Activated T-helper 1 cell treated with anti-CD3 and anti-CD28 coated beads, Interleukin-12 subunit alpha, Interleukin-12 subunit beta, Interleukin-2, Interleukin-4 antibody, amounts not matched to agents 30 ng/mL and 10 ng/mL and 1 ng/mL, durations not matched to agents 14 hours and 24 hours and 36 hours (primary cell): ENCODE measurements at places on chromosomes 7 and 10.

GRCh38 chr10:122304054-122304579 is 33.0 kb downstream of the BTBD16 start:
- H3K4me3 ChIP-seq = no peak overlapping the region
- no peaks in the 10 kb centered on the region for H3K4me1 ChIP-seq
- H3K36me3 ChIP-seq = no peaks in the 10 kb centered on the region

GRCh38 chr7:73717025-73717807 is 2.3 kb downstream of the STX1A start:
- peaks cover 43% of the 10 kb centered on the region for H3K4me1 ChIP-seq
- H3K27me3 ChIP-seq = peaks cover 11% of the 10 kb centered on the region
- DNase-seq = no peak
- peak overlapping the region; percentile 89 for H3K27ac ChIP-seq

DNA sequence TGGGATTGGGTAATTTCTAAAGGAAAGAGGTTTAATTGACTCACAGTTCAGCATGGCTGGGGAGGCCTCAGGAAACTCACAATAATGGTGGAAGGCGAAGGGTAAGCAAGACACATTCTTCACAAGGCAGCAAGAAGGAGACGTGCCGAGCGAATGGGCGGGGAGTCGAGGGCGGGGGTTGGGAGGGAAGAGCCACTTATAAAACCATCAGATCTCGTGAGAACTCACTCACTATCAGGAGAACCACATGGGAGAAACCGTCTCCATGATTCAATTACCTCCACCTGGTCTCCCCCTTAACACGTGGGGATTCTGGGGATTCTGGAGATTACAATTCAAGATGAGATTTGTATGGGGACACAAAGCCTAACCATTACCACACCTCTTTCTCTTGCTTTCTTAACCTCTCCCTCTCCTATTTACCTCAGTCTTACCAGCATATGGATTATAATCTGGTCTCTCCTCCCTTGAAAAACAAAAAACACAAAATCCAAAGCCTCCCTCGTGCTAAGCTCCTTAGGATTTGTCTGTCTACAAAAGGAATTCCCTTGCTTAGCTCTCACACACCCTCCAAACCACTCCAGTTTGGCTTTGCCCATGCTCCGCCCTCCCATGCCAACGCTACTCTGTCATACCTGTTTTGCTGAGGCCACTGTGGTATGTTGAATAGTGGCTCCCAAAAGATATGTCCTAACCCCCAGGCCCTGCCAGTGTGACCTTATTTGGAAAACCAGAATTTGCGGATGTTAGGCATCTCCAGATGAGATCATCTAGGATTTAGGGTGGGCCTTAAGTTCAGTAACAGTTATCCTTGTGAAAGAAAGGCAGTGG is 19.6 kb upstream of the EFCAB10 start:
- H3K27me3 ChIP-seq = peaks cover 8% of the 10 kb centered on the region
- H3K4me3 ChIP-seq = no peak overlapping the region
- no peaks in the 10 kb centered on the region for H3K36me3 ChIP-seq
- no peaks in the 10 kb centered on the region for H3K4me1 ChIP-seq

DNA sequence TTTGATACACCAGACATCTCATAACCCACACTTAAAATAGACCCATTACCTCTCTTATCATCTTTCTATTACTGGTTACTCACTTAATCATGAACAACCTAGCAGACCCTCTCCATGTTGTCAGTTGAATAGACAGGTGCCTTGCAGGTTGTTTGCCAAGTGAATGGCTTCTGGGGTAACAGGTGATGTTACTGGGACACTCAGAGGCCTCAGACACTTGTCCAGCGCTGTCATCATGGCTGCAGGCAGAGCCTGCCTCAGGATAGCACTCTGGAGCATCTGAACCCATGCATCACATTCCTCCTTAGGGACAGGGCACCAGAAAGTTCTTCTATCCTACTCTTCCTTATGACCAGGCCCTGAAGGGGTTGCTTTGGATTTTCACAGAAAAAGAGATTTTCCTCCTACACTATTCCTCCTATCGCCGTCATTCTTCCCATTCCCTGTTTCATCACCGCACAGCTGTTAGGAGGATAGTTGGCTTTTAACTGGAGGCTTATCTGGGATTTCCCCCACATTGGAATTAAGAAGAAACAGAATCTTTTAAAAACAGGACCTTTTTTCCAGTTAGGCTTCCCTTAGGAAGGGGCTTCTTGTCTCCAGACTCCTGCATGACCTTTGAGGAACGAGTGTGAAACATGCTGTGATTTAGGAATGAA is 182.1 kb downstream of the VTI1A start:
- H3K36me3 ChIP-seq = no peaks in the 10 kb centered on the region
- no peak for DNase-seq
- H3K4me1 ChIP-seq = no peaks in the 10 kb centered on the region

GRCh38 chr7:38675494-38676106 is 44.4 kb upstream of the AMPH start:
- DNase-seq = no peak
- peaks cover 2% of the 10 kb centered on the region for H3K27me3 ChIP-seq
- H3K4me3 ChIP-seq = no peak overlapping the region
- no peak overlapping the region for H3K27ac ChIP-seq

DNA sequence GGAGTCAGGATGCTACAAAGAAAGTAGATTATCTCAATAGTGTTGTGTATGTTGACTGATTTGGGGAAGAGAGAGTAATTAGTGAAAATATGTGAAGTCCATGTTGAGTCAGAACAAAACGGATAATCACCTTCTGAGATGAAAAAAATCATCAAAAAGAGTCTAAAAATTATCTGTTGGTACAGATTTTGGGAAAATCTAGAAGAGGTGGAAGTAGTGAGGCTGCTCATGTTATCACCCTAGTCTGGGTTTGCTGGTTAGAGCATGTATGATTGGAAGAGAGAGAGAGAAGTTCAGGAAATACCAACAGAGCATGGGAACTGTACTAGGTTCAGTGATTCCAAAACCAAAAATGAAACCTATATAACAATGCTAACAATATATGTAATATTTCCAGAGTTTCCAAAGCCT is 12.3 kb downstream of the RPA3 start:
- H3K4me3 ChIP-seq = no peak overlapping the region
- peaks cover 5% of the 10 kb centered on the region for H3K27me3 ChIP-seq
- DNase-seq = no peak
- H3K4me1 ChIP-seq = peaks cover 6% of the 10 kb centered on the region
- peaks cover 2% of the 10 kb centered on the region for H3K36me3 ChIP-seq

DNA sequence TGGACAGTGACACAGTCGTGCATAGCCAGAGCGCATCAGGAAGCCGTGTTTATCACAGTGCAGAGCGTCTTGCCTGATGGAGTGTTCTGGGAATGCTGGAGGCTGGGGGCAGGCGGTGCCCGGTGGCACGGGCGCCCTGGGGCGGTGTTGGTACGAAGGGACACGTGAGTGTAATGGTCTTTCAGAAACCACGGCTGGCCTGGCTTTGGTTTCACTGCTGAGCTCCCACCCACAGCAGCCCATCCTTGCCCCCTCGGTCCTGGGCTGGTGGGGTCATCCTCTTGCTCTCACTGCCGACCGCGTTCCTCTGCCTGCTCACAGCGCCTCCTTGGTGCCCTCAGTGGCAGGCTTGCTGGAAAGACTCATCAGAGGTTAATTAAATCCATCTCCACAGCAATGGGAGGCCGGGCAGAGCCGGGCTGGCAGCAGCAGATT is 50.6 kb downstream of the NKX6-2 start:
- no peak overlapping the region for H3K27ac ChIP-seq
- no peaks in the 10 kb centered on the region for H3K36me3 ChIP-seq
- H3K27me3 ChIP-seq = no peaks in the 10 kb centered on the region
- H3K4me1 ChIP-seq = no peaks in the 10 kb centered on the region
- no peak overlapping the region for H3K4me3 ChIP-seq

GRCh38 chr10:132297526-132297925 is 10.2 kb downstream of the STK32C start:
- no peaks in the 10 kb centered on the region for H3K4me1 ChIP-seq
- no peaks in the 10 kb centered on the region for H3K27me3 ChIP-seq
- no peak overlapping the region for H3K27ac ChIP-seq
- DNase-seq = no peak

GRCh38 chr7:21640105-21640504 is 97.3 kb downstream of the DNAH11 start:
- peaks cover 2% of the 10 kb centered on the region for H3K27me3 ChIP-seq
- no peak overlapping the region for H3K27ac ChIP-seq
- no peaks in the 10 kb centered on the region for H3K36me3 ChIP-seq
- DNase-seq = no peak
- H3K4me1 ChIP-seq = no peaks in the 10 kb centered on the region

DNA sequence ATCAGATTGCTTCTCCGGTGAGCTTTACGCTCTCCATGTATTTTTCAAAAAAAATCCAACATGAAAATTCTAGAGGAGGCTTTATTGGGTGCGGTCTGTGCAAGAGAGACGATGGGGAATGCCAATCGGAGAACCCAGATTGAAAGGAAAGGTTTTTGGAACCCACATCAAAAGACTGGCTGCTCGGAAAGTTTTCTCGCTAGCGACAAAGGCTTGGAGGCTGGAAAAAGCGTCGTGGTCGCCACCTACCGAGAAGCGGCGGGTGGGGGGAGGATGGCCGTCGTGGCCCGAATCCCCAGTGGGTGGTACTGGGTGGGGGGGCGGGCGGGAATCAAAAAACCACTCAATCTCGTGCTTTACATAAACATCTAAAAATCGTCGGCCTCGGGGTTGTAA is 1.1 kb upstream of the GTF2I start:
- H3K27me3 ChIP-seq = peaks cover 6% of the 10 kb centered on the region
- H3K36me3 ChIP-seq = peaks cover 10% of the 10 kb centered on the region
- peak overlapping the region; percentile 93 for H3K27ac ChIP-seq
- H3K4me3 ChIP-seq = peak overlapping the region; percentile 85
- peak; percentile 47 for DNase-seq

DNA sequence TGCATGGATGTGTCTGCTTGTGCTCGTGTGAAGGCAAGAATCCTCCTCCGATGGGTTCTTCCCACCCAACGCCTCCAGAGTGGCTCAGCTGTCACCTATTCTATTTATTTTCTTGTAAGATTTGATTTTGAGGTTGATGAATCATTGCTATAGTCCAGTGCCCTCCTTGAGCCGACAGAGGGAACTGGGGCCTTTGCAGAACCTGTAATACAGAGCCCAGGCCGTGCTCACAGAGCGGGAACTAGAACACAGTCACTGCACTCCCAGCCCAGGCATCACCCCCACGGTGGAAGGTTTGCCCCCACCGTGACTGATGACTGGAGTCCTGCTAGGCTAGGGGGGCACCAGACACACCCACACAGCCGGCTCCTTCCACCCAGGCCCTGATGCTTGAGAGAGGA is 2.0 kb downstream of the RARRES2 start:
- H3K27me3 ChIP-seq = peaks cover 32% of the 10 kb centered on the region
- no peak overlapping the region for H3K4me3 ChIP-seq
- DNase-seq = no peak
- H3K36me3 ChIP-seq = peaks cover 4% of the 10 kb centered on the region
- no peaks in the 10 kb centered on the region for H3K4me1 ChIP-seq

GRCh38 chr10:23325132-23325531 is 19.5 kb downstream of the C10orf67 start:
- no peaks in the 10 kb centered on the region for H3K36me3 ChIP-seq
- no peak overlapping the region for H3K4me3 ChIP-seq
- no peak for DNase-seq
- H3K4me1 ChIP-seq = peaks cover 6% of the 10 kb centered on the region

- H3K27ac ChIP-seq = no peak overlapping the region
- no peaks in the 10 kb centered on the region for H3K4me1 ChIP-seq
- H3K36me3 ChIP-seq = no peaks in the 10 kb centered on the region
- no peak for DNase-seq
- no peaks in the 10 kb centered on the region for H3K27me3 ChIP-seq
These were observed 34.7 kb upstream of the C10orf71 start for GRCh38 chr10:49264177-49264677.

GRCh38 chr10:59819265-59819664 is 66.0 kb upstream of the MRLN start:
- no peak for DNase-seq
- H3K36me3 ChIP-seq = peaks cover 5% of the 10 kb centered on the region
- H3K4me1 ChIP-seq = peaks cover 41% of the 10 kb centered on the region

DNA sequence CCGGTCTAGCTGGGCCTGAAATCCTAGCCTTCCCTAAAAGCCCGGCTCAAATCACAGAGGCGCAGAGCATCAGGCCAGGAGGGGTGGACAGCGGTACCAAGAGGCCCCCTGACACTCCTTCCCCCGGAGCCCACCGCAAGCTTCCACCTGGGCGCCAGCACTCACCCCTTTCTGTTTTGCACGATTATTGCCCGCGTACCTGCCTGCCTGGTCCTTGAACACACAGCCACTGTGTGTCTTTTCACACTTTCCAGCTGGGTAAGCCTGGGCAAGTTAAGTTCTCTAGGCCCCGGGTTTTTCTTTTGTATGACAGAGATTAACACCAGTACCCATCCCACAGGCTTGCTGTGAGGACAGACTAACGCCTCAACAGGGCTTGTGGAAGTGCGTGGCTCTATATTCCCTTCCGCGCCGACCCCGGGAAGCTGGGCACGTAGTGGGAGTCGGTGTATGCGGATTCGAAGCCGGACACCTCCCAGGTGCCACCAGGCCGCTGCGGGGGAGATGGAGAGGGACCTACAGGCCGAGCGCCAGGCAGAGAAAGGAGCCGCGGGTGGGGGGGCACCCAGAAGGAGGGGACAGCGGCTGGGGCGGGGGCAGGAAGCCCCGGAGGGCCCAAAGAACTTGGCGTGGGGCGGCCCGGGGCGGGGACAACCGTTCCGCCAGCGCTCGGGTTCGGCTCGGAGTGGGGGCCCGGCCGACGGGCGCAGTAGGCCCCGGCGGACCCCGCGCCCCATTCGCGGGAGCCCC is 792 bp downstream of the ZNF746 start:
- H3K27ac ChIP-seq = peak overlapping the region; percentile 96
- no peaks in the 10 kb centered on the region for H3K27me3 ChIP-seq
- H3K4me3 ChIP-seq = peak overlapping the region; percentile 99

DNA sequence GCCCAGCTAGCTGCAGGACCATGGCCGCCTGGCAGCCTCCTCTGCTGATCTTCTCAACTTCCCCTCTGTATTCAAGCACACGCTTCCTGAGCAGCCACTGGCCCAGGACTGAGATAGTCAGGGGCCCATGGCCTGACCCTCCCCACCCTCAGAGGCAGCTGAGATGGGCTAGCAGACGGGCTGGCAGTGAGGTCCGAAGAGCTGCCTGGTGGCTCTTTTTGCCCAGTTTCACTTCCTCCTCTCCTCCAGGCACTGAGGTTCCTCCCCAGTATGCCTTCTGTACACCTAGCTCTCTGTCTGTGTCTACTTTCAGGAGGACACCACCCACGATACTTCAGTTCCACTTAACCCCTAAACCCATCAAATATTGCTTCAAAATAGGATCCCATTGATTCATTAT is 395.6 kb downstream of the TNS3 start:
- no peaks in the 10 kb centered on the region for H3K4me1 ChIP-seq
- H3K27me3 ChIP-seq = peaks cover 2% of the 10 kb centered on the region
- no peak overlapping the region for H3K27ac ChIP-seq
- H3K36me3 ChIP-seq = no peaks in the 10 kb centered on the region
- no peak overlapping the region for H3K4me3 ChIP-seq
